ENCODE measurements at places on chromosomes 6 and 20.

- no peak for DNase-seq
These were observed 88.0 kb downstream of the PTPRK start for GRCh38 chr6:128432394-128432793.

GRCh38 chr20:18805881-18806280 is 7.7 kb upstream of the SCP2D1 start:
- no peak for DNase-seq

GRCh38 chr6:39496915-39497314 is 174.4 kb upstream of the KCNK16 start:
- no peak for DNase-seq

DNA sequence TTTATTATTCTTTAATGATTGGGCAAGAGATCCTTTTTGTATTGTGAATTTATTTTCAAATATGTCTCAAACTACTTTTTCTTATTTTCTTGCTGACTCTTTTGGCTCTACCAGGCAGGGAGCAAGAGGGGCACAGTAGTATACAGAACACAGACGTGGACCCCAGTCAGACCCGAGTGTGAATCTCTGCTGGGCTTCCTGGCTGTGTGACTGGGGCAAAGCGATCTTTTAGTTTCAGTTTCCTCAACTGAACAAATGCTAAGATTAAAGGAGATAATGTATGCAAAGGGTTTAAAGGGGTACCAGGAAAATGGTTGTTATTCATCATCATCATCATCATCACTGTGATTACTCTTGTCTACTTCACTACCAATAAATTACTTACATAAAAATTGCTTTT is 317.5 kb downstream of the HIVEP2 start:
- no peak for DNase-seq

DNA sequence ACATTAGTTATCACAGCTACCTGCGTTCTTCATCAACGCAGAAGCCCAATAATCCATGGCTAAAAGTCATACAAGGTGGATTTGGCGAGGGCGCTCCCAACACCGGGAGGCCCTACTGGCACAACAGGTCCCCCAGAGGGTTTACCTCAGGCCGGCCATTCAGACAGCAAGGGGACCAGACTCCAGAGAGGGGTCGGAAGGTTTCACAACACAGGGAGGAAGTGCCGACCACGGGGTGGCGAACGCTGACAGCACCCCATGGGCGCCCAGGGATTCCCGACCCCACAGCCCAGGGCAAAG is 1515.9 kb upstream of the DEFB115 start:
- no peak for DNase-seq

- DNase-seq: no peak
These were observed 520.9 kb upstream of the CITED2 start for GRCh38 chr6:139895205-139895793.

GRCh38 chr6:111119571-111120329 is 32.4 kb downstream of the SLC16A10 start:
- no peak for DNase-seq

DNA sequence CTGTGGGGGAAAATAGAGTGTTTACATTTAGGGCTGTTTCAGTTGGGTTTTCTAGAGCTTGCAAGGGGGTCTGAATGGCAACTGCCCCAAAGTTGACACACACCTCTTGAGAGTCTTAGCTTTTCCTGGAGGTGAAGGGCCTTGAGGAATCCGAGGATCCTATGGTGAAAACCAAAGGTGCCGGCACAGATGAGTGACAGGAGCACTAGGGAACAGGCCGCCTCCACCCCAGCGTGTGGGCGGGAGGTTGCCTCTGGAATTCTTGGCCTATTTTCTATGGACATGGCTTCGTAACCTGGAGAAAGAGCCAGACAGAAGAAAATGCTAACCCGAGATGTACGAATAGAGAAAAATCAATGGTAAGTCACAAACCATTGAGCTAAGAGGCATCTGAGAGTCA is 283.2 kb upstream of the FOXQ1 start:
- no peak for DNase-seq

DNA sequence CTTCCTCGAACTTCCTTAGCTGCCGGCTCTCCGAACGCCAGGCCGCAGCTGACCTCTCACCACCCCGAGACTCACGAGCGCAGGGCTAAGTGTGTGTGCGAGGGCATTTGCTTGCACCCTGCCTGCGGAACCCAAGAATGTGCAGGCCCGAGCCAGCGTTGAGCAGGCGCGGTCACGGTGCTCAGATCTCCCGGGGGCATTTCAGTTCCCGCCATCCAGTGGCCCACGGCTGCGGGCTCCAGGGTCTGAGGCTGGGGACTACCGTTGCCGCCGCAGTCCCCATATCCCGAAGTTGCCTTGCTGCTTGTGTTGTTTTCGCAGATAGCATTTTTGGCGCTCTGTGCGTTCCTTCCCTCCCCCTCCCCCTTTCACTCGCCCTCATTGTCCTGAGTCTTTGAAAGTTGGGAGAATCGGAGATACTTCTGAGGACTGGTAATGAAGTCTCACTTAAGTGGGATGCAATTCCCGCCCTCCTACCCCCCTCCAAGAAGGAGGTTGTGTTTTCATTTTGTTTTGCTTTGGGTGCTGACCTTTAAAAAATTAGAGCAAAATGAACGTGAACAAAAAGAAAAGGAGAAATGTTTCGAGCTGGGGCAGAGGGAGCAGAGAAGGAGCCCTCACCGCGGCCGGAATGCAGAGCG is 1.7 kb downstream of the NR2E1 start:
- no peak for DNase-seq

GRCh38 chr6:43926634-43927531 is 156.9 kb downstream of the VEGFA start:
- no peak for DNase-seq

DNA sequence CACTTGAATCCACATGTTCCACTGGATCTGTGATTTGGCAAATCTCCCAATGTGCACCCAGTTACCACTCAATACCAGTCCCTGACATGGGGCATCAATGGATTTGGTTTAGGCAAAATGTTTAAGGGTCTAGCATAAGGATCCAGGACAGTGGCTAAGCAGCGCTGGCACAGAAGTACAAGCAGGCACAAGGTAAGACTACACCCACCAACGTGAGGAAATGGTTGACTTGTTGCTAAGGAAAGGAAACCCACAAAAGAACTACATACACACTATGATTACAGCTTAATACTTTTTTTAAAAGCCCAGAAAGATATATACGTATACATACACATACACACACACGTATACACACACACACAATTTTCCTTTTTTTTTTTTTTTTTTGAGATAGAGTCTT is 79.0 kb downstream of the DNAAF9 start:
- DNase-seq: no peak

DNA sequence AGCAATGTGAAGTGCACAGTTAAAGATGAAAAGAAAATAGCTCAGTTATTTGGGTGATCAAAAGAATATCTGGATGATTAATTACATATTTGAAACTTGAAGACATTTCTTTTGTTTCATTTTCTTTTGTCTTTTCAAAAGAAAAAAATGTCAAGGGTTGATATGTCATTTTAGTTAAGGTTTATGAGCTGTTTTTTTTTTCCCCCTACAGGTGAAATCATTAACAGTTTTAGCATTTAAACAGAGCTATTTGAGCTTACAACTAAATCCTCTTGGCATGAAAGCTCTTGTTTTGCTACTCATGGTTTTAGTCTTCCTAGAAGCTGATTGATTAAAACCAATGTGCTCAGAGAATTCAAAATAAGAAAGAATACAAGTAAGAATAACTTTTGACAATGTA is 887.3 kb downstream of the PHF3 start:
- DNase-seq: no peak

DNA sequence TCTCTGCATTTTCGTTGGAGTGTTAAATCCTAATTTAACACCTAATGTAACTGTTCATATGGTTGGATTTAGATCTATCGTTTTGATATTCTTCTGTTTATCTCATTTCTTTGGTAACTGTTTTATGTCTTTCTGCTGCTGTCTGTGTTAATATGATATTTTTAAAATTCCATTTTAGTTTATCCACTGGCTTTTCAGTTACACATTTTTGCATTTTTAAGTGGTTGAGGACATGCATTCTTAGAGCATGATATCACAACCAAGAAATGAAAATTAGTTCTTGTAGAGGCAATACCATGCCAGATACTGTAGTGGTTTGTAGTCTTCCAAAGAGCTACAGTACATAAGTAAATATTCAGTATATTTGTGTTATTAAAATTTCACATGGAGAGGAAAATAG is 58.6 kb downstream of the LIN28B start:
- DNase-seq: no peak

DNA sequence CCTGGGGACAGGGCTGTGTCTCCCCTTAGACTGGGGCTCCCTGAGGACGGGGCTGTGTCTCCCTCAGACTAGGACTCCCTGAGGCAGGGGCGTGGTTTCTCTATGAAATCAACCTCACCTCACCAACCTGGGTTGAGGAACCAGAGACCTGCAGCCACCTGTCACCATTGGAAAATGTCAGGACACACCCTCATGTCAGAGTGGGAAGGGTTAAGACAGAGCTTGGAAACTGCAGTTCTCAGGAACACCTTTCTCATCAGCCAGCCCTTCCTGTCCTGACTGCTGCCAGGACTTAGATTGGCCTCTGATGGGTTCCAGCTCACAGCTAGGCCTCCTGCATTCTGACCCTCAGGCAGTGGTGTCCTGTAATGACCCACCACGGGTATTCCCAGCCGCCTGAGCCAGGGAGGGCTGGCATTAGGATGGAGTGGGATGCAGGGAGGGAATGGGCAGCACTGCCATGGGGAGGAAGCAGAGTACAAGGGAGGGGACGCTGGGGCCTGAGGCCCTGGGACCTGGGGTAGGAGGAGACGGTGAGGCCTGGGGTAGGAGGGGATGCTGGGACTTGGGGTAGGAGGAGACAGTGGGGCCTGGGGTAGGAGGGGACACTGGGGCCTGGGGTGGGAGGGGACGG is 76.3 kb downstream of the MRPL14 start:
- no peak for DNase-seq

DNA sequence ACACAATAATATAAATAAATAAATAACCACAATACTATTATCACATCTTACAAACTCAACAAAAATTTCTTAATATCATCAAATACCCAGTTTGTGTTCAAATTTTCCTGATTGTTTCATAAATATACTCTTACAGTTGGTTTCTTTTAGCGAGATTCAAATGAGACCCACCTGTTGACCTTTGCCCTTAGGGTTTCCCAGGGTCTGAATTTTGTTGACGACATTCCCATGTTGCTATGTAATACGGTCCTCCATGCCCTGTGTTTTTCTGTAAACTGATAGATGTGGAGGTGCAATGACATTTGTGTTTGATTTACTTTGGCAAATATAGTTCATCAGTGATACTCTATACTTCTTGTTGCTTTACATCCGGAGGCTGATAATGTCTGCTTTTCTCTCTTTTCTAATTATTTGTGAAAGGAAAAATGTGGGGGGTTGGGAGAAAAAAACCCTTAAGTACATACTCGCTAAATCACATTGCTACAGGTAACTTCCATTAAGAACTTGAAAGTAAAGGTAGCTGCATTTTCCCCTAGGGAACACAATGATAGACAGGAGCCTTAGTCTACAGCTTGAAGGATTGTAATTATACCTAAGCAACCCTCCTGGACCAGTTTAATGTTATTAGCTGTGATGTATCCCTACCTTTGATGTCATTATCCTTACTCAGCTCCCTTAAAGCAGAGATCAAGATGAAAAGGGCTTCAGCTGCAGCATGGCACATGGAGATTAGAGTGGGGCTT is 6.6 kb downstream of the MOG start:
- no peak for DNase-seq

GRCh38 chr20:3222635-3223600 is 13.6 kb downstream of the ITPA start:
- no peak for DNase-seq

DNA sequence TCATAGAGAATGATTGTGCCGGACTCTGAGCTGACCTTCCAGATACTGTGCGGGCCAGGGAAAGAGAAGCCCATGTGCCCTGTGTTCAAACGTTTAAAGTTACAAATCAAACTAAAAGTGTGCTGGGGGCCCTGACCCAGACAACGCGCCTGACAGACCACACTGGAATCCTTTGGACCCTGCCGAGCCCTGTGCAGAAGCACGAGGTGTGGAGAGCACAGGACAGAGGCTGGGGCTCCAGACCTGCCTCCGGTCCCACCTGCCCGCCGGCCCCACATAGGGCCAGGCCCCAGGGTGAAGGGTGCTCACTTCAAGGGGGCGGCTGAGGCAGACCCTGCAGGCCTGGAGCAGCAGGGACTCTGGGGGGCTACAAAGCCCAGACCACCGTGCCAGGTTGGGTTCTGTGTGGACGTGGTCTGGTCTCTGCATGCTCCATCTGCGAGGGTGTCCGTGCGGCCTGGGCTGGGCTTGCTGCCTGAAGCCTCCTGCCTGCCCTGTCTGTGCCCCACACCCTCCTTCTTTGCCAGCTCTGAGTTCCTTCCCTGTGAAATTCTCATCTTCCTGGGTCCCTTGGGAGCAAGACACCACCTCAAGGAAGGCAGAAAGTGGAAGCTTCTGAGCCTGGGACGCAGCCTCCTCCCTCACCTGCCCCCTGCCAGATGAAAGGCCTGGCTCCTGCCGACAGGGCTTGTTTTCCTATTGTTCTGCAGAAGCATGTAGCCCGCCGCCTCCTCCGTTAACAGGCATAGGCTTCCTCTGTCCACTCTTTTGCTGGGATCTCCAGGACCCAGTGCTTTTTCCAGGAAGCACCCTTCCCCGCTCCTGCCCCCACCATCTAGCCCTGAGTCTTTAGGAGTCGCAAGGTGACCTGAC is 186.2 kb downstream of the ERMARD start:
- DNase-seq: no peak

- no peak for DNase-seq
These were observed 420.9 kb downstream of the PREX1 start for GRCh38 chr20:48406912-48407340.

GRCh38 chr6:165705941-165706340 is 42.9 kb upstream of the PDE10A start:
- no peak for DNase-seq

GRCh38 chr20:6006603-6006949 is 47.3 kb downstream of the LRRN4 start:
- DNase-seq: no peak

DNA sequence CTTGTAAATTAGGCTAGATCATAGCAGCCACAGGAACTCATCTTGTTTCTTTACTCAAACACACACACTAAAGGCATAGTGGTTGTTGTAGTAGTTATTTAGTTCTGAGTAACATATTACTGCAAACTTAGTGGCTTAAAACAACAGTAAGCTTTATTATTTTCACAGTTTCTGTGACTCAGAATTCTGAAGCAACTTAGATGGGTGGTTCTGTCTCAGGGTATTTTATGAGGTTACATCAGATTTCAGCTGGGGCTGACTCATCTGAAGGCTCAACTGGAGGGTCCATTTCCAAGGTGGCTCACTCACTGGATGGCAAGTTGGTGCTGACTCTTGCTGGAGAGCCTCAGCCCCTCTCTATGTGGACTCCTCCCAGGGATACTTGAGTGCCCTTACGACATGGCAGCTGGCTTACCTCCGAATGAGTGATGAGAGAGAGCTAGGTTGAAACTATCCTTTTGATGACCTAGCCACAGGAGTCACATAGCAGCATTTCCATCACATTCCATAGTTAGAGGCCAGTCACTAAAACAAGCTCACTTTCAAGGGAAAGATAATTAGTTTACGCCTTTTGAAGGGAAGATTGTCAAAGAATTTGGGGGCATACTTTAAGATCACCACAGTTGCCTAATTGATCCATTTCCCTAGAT is 136.5 kb upstream of the PRND start:
- DNase-seq: no peak

GRCh38 chr6:21133901-21134300 is 459.6 kb upstream of the SOX4 start:
- DNase-seq: no peak
